ENCODE measurements at places on chromosomes 4 and X.

- no peak for DNase-seq
These were observed 52.0 kb upstream of the WDR17 start for GRCh38 chr4:176013476-176014247.

DNA sequence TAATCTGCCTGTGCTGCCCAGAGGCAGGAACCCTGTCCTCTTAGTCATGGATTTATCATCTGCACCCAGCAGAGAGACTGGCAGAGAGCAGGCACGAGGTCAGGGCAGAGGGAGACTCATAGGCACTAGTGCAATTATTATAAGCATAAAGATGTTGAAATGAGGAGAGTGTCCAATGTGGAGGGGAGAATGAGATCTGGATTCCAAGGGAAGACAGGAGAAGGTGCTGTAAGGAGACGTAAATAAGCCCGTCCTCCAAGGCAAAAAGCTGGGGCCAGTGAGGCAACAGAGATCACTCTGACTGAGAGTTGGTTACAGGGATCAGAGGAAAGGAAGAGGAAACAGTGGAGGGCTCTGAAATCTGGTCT lies 406.2 kb downstream of the MAPK10 start:
- DNase-seq, result peak; percentile 44

GRCh38 chr4:124037236-124037635 lies 640.6 kb downstream of the SPRY1 start:
- DNase-seq, result no peak

GRCh38 chrX:132591719-132592275 lies 103.0 kb upstream of the MBNL3 start:
- no peak for DNase-seq

- DNase-seq, result no peak
These were observed 15.8 kb upstream of the SFRP2 start for GRCh38 chr4:153804722-153805121.

DNA sequence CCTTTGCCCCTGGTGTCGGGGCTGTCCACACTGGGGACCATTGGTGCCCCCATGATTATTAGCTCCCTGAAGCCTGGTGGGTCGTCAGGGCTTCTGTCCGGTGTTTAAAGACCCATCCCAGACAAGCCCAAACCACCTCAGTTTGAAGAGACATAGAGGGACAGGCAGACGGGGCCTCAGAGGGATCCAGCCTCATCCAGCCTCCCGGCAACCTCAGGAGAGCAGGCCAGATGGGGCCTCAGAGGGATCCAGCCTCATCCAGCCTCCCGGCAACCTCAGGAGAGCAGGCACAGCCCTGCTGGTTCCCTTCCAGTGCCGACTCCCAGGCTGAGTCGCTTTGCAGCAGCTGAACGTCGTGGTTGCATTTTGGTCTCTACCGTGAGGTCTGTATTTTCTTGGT lies 32.1 kb downstream of the PIGG start:
- no peak for DNase-seq

GRCh38 chr4:173317004-173317403 lies 17.2 kb downstream of the HMGB2 start:
- DNase-seq, result peak; percentile 14

GRCh38 chr4:10074767-10075105 lies 41.9 kb downstream of the WDR1 start:
- no peak for DNase-seq

DNA sequence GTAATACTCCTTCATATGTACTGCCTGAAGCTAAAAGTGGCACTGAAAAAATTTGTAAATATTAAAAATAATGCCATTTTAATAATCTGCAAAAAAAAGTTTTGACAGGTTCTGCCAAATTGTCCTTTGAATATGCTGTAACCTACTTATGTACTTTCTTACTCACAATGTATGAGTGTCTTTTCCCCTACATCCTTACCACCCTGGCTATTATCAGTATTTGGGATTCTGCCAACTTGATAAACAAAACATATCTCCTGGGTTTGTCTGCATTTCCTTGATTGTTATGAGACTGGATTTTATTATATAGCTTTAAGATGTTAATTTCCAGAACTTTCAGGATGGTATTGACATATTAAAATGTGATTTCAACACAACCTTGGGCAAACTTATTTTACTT lies 187.9 kb downstream of the CHM start:
- no peak for DNase-seq

DNA sequence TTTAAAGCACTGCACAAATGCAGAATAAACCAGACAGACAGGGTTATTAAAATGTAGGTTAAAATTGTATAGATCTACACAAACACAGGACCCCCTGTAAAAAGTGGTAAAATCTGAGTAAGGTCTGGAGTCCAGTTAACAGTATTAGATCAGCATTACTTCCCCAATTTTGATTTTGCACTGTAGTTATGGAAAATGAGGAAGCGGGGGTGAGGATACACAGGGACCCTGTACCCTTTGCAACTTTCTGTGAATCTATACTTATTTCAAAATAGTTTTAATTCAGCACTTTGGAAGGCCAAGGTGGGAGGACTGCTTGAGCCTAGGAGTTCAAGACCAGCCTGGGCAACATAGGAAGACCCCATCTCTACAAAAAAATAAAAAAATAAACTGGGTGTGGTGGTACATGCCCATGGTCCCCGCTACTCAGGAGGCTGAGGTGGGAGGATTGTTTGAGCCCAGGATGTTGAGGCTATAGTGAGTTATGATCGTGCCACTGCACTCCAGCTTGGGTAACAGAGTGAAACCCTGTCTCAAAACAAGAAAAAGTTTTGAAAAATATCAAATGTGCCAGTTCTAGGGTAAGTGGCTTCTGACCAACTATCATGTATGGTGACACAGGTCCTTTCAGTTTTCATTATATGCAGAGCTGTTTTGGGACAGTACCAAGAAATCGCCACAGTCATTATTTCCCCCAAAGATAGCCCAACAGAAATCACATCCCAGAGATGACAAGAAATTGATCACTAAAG lies 17.7 kb downstream of the SEL1L3 start:
- DNase-seq, result no peak

Measured in ELF-1 (cell line).